Mesangial cell (primary cell): ENCODE measurements at places on chromosomes 5 and 9. TPM values are rescaled to one million over a fixed set of nuclear protein-coding genes. Genes with fewer than 3 reads are reported as not detected.

Gene SLC6A3
- not detected in 2 replicates for total RNA-seq

Gene EMB
- total RNA-seq = 4.9 and 12.4 TPM in 2 replicates

Gene KIAA1958
- total RNA-seq = 4.7 and 7.9 TPM in 2 replicates

Gene EPB41L4B
- total RNA-seq = 0.49 and 0.76 TPM in 2 replicates

Gene DMGDH
- 0.33 and 3.3 TPM in 2 replicates for total RNA-seq

Gene LRRC19
- under 0.01 TPM in 1 of 2 replicates, not detected in the other for total RNA-seq

Gene CYSRT1
- 0.49 and 2.9 TPM in 2 replicates for total RNA-seq
